ENCODE measurements at places on chromosomes 2 and 18. TPM values are rescaled to one million over a fixed set of nuclear protein-coding genes. Genes with fewer than 3 reads are reported as not detected.

Gene G6PC2
- not detected for polyA plus RNA-seq

- peak; percentile 83 for DNase-seq
These were observed 203.2 kb downstream of the SH3RF3 start for GRCh38 chr2:109331896-109332848.

GRCh38 chr2:233974530-233975071 lies 57.4 kb downstream of the TRPM8 start:
- peak; percentile 90 for DNase-seq

- DNase-seq: no peak
These were observed 161.4 kb downstream of the UXS1 start for GRCh38 chr2:106032676-106033075.

- DNase-seq: peak; percentile 28
These were observed 1.5 kb upstream of the AMMECR1L start for GRCh38 chr2:127887082-127887775.

- no peak for DNase-seq
These were observed 315.8 kb downstream of the GULP1 start for GRCh38 chr2:188607501-188607900.

DNA sequence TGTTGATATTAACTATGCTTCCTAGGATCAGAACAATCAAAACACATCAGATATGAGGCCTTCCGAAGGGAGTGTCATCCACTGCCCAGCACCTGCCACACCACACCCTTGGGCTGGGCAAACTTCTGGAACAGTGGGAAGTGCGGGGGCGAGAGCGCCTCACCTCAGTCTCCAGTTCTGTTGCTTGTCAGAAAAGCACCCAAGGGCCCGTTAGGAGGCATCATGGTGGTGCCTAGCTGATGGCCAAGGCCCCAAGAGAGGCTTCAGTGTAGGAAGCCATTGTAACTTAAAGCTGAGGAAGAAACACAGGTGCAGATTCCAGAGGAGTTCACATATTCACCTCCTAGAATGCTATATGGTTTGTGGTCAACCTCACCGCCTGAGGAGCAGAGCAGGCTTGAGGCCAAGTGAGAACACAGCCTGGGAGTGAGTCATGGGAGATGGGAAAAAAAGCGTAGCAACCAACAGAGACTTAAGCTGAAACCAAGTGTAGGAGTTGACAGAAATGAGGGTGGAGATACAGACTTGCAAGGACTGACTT lies 85.1 kb upstream of the ATL2 start:
- no peak for DNase-seq

Gene SGPP2
- 3.8 TPM for polyA plus RNA-seq

DNA sequence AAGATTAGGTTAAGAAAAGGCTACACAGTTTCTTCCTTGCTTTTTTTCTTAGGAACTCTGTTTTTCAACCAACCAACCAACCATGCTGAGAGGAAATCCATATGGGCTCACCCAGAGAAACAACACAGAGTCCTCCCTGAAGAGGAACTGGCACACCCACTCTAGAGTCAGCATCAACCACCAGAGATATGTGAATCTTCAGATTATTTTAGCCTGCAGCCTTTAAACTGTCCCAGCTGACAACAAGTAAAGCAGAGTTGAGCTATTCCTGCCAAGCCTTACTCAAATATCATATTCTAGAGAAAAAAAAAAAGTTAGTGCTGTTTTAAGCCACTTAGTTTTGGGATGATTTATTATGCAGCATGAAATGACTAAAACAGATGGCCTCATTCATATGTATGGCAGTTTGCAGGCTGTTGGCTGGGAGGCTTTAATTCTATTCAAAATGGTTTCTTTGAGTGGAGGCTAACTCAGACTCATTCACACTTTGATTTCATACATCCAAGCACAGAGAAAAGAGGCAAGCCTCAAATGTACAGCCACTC lies 1637.7 kb upstream of the LRRTM1 start:
- peak; percentile 33 for DNase-seq

DNA sequence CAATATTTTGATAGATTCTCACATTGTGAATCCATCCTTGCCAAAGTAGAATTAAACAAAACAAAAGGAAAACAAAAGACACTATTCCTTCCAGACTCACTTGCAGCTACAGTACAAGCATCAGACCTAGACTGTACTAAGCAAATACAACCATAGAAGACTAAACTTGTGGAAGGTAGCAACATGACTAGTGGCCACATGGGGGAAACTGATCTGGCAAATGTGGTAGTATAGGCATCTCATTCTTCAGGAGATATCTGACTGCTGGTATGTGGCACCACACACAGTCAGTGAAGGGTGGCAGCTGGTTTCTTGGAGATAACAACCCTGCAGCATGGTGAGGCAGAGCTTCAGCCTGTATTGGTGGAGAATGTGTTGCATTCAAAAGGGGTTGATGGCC lies 81.0 kb upstream of the ACVR2A start:
- DNase-seq: no peak

DNA sequence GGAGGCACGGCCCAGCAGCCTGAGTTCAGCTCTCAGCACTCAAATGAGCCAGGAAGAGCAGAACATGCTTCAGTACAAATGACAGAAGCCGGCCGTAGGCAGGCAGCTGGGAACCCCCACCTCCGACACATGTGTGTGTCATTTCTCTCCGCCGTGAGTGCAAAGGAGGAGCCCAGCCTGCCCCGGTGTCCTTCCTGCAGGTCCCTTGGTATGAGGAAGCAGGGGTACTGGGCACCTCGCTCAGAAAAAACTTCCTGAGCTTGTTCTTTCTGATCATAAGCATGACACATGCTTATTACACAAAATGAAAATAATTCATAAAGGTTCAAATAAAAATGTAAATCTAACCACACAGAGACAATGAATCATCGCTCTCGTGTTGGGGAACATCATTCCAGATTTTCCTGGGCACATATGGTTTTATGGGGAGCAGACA lies 35.3 kb downstream of the KCNF1 start:
- peak; percentile 32 for DNase-seq

Gene RGPD4
- polyA plus RNA-seq: 0.09 TPM

- DNase-seq: no peak
These were observed 1.2 kb downstream of the MLPH start for GRCh38 chr2:237488295-237488694.

Gene MROH2A
- polyA plus RNA-seq: not detected

- DNase-seq: no peak
These were observed 15.4 kb downstream of the TEX51 start for GRCh38 chr2:126913881-126914615.

DNA sequence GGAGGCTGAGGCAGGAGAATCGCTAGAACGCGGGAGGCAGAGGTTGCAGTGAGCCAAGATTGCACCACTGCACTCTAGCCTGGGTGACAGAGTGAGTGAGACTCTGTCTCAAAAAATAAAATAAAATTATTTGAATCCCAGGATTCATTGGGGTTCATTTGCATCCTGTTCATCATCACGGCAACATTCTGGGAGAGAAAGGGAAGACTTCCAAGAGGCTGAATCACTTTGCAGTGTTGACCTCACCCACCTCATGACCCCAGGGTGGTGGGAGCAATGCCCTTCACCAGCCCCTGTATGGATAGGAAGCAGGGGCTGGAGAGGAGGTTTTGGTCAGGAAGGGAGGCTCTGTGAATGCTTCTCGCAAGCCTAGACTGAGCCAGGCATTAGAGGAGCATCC lies 195.6 kb downstream of the CTIF start:
- no peak for DNase-seq

- DNase-seq: no peak
These were observed 1.1 kb downstream of the ARHGAP28 start for GRCh38 chr18:6730416-6731221.

GRCh38 chr2:69625078-69625795 lies 18.3 kb downstream of the AAK1 start:
- DNase-seq: no peak

Gene RFTN2
- 14.4 TPM for polyA plus RNA-seq

Gene TACR1
- 0.13 TPM for polyA plus RNA-seq

- DNase-seq: peak; percentile 82
These were observed 69.4 kb upstream of the ARHGAP28 start for GRCh38 chr18:6659963-6660725.

DNA sequence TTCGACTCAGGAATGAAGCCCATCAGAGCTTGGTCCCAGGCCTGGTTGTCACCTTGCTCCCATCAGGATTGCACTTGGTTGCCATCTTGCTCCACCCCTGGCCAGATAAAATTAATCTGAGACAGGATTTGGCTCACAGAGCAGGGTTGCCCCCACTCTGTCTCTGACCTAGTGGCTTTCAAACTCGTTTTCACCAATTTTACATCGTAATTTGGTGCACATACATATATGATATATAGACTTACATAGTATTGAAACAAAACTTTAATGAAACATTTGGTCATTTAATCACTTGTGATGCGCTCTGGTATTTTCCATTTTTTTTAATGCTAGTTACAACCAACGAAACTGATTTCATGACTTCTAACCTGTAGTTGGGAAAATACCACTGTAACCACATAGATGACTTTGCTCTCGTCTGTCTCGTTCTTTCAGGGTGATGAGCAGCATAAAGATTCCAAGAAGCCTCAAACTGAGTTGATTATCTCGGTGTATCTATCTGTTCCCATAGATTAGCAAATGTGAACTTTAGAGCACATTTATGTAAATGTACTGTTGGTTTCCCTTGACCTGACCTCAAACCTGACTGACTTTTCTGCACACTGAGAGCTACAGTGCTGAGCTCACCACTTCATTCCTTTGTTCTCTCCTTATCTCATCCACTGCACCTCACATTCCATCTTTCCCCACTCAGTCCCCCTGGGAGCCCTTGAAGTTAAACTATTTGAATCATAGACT lies 30.5 kb upstream of the PLB1 start:
- no peak for DNase-seq

- no peak for DNase-seq
These were observed 82.2 kb upstream of the GPC1 start for GRCh38 chr2:240353086-240353798.

Gene GPR17
- 3.2 TPM for polyA plus RNA-seq

- DNase-seq: no peak
These were observed 49.3 kb downstream of the ALPK2 start for GRCh38 chr18:58579561-58580047.

GRCh38 chr2:89841476-89841840 lies 1150.0 kb downstream of the RPIA start:
- no peak for DNase-seq

GRCh38 chr2:176112375-176113302 lies 3.9 kb upstream of the HOXD10 start:
- no peak for DNase-seq

DNA sequence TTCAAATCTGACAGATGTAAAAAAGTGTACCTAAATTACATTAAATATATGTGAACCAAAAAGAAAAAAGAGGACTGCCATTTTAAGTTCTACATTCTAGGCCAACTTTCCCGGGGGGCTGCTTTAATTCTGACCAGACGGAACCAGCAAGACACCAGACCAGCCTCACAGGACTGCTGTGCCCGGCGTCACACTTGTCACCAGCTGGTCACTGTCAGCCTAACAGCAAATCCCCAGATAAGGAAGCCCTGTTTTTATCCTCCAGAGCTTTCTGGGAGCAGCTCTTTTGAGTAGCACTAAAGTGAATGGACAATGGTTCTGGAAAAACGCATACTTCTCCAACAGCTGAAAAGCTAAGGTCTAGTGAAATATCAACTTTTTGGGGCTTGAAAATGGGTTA lies 35.6 kb downstream of the CYB5A start:
- no peak for DNase-seq

DNA sequence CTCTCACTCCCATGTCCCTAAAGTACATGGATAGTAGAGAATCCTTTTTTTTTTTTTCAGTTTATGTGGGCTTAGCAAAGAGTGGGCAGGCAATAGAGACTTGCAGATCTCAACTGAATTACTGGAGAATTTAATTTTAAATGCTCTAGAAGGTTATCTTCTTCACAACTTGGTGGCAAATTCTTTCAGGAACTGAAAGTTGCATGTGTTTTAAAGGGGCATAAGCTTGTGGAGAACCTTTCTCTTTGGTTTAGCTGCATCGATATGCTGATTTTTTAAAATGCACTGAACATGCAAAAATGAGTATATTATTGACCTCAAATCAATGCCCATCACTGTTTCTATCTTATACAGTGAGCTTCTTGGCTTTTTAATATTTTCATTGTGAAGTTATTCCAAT lies 24.9 kb upstream of the GALNT3 start:
- DNase-seq: no peak

GRCh38 chr2:200603972-200604371 lies 18.2 kb downstream of the AOX1 start:
- no peak for DNase-seq

Gene GALNT5
- polyA plus RNA-seq: 3.2 TPM

- no peak for DNase-seq
These were observed 68.4 kb downstream of the TRAPPC12 start for GRCh38 chr2:3447789-3448317.

Gene SLC40A1
- polyA plus RNA-seq: 49.7 TPM

Gene C2orf66
- 0.27 TPM for polyA plus RNA-seq

Gene NEDD4L
- polyA plus RNA-seq: 37.9 TPM

Gene IL36RN
- not detected for polyA plus RNA-seq

DNA sequence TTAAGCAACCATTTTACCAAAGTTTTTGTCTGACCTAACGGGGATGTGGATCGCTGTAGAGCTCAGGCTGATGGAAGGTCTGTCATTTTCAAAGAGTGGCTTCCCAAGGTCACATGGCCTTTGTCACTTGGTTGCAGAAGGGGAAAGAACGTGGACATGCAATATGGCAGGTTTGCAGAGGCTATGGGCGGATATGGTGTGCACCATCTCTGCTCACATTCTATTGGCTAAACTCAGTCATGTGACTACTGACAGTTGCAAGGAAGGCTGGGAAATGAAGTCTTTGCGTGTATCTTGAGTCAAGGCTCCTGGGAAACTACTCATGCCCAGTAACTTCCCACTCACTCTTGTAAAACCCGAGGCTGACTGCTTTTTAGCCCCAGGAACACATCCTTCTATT lies 96.8 kb downstream of the ST6GAL2 start:
- DNase-seq: no peak

Gene SLC9A4
- not detected for polyA plus RNA-seq

- DNase-seq: no peak
These were observed 113.6 kb upstream of the STK17B start for GRCh38 chr2:196284866-196285557.

GRCh38 chr2:38685116-38685735 lies 19.3 kb downstream of the GALM start:
- DNase-seq: no peak

DNA sequence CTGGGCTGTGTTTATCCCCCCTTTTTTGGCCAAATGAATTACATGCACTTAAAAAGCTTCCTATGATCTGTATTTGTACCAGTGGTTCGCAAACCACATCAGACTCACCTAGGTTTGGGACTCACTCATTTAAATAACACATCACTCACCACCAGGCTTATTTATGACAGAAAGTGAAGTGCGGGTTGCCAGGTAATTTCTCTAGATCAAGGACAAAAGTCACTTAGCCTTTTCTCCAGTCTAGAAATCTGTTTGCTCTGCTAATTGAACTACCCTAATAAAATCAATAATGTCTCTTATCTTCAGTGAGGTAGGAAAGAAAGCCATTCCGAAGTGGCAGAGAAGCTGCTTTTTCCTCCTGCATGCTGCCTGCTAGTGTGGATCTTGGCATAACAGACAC lies 88.1 kb upstream of the SLC8A1 start:
- no peak for DNase-seq
